Stimulated activated CD8-positive, alpha-beta memory T cell treated with anti-CD3 and anti-CD28 coated beads, Interleukin-7, amount 100 ng/mL, for 1 hour (primary cell): ENCODE measurements at places on chromosomes 5 and 9.

DNA sequence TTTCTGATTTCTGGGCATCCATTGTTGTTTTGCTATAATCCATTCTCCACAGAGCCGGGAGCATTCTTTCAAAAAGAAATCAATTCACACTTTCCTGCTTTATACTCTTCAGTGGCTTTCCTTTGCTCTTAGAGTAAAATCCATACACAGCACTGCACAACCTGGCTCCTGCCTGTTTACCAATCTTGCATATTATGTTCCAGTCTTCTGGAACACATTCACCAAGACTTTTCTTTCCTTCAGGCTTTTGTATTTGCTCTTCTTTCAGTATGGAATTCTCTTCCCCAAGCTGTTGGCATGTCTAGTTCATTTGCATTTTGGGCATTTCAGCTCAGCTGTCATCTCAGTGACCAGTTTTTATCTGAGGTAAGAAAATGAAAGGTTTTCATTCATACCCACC is 6.3 kb downstream of the RFESD start:
- no peak for DNase-seq

DNA sequence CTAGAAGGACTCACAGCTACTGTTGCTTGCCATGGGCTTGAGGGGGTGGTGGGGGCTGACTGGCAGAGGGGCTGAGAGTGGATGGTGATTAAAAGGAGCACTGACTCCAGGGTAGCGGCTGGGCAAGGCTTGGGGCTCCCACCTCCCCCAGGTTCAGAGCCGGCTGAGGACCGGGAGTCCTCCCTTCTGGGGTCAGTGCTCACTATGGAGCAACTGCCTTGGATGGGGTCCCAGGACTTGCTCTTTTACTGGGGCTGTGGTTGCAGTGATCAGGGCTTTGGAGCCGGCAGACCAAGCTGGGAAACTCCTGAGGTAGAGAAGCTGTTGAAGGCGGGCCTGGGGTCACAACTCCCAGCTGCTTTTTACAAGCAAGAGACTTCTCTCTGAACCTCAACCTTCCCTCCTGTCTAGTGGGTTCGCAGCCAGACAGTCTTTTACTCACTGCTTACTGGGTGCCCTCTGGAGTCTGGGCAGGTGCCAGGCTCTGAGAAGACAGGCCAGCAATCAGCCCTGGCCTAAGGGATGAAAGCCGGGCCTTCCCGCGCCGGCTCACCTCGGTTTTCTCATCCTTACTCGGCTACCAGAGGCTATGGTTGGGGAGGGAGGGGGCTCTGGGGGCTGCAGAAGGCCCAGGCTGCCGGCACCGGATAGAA is 795 bp upstream of the ASS1 start:
- no peak for DNase-seq

GRCh38 chr9:82777366-82777765 is 285.6 kb downstream of the RASEF start:
- no peak for DNase-seq

GRCh38 chr5:154506049-154506715 is 28.2 kb upstream of the HAND1 start:
- no peak for DNase-seq

DNA sequence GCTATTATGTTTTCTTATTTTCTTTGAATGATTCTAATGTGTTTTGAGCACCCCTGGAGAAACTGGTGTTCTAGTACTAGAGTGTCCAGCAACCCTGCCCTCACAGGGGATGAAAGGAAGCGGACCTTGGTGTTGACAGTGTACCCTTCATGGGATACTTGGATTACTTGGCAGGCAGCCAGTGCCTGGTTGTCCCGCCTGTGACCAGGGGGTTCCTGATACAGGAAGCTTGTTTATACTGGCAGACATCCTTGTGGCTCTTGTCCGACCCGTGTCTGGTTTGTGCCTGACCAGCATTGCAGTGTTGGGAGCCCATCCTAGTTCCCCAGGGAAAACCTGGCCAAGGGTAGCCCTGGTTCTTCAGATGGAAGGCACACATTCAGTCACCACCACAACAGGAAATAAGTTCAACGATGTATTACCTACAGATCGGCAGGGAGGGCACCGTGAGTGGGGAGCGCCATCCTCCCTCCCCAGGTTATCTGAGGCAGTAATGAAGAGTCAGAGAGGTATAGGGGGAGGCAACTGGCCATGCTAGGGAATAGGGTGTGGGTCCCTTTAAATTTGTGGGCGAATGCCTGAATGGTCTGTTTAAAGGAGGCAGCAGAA is 47.3 kb downstream of the CACNA1B start:
- no peak for DNase-seq

DNA sequence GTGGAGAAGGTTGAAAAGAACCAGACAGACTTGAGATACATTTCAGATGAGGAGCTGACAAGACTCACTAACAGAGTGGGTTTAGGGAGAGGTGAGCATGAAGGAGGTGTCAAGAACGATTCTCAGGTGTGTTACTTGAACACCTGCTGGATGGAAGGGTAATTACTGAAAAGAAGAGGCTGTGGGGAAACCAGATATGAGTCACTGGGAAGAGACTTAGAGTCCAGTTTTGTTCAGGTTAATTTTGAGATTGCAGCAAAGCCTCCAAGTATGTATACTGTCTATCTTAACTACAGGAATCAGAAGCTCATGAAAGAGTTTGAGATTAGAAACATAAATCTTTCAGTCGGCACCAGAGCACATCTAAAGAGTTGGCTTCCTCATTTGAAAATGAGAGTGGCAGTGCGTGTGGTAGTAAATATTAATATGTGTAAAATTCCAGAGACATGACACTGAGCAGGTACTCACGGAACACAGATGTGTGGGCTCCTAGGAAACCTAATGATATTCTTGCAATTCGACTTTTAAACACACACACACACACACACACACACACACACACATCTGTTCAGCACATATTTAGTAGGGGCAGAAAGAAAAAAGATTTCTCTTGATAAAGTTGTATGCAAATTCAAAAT is 197.1 kb downstream of the CDH18 start:
- DNase-seq = no peak

- no peak for DNase-seq
Measured at GRCh38 chr9:13071921-13072320, 207.6 kb downstream of the MPDZ start.

GRCh38 chr5:81234801-81235200 is 1.7 kb downstream of the CKMT2 start:
- no peak for DNase-seq

GRCh38 chr5:78717674-78718584 is 69.4 kb upstream of the LHFPL2 start:
- no peak for DNase-seq

DNA sequence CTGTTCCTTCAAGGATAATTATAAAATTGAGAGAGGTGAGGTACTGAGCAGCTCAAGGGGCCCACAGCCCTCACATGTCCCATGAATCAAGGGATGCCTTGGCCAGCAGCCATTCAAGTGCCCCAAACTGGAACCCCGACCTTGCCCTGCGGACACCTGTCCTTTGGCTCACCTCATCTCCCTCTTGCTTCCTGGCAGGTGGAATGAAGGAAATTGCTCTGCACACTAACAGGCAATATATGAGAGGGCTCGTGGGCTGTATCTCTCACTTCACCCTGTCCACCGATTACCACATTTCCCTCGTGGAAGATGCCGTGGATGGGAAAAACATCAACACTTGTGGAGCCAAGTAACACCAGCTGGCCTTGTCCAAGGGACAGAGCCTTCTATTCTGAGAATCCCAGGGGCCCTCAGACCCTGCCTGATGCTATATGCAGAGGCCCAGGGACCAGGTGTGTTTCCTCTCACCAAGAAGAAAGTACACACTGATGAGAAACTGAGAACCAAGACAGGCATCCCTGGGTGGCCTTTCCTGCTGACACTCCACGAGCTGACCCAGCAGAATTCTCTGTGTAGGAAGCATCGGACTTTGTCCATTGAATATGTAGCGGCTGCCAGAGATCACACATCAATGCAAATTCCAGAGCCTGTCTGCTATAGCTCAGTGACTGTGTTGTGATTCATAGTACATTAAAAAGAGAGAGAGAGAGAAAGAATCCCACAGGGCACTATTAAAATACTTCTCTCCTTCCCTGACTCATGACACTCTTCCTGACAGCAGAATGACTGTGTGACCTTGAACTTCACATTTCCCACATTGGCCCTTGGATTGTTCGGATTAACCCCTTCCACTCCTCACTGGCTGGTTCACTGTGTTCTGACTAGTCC is 92.6 kb downstream of the LIFR start:
- DNase-seq = no peak

GRCh38 chr9:108860354-108860753 is 1.7 kb upstream of the ACTL7A start:
- DNase-seq = no peak

GRCh38 chr9:134676886-134677285 is 35.3 kb downstream of the COL5A1 start:
- DNase-seq = no peak

- no peak for DNase-seq
Measured at GRCh38 chr9:136409557-136410455, 608 bp downstream of the ENTR1 start.

- DNase-seq = no peak
Measured at GRCh38 chr9:137764171-137764671, 113.4 kb upstream of the CACNA1B start.

- DNase-seq = no peak
Measured at GRCh38 chr5:170849374-170849773, 12.4 kb upstream of the RANBP17 start.

DNA sequence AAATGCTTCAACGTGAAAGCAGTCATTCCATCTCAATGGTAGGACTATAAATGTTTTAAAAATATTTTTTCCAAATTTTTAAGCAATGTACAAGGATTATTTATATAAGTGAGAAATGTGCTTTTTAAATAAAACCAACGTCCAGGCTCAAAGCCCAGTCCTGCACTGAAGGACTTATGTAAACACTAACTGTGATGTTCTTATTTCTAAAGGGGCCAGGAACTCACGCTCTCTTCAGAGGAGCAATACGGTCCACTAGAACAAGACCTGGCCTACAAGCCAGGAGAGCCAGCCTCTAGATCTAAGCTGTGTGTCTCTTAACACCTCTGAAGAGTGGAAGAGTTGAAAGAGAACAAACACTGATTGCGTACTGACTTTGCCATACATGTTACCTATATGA is 12.1 kb downstream of the TTLL11 start:
- DNase-seq = no peak

- no peak for DNase-seq
Measured at GRCh38 chr5:139906661-139907060, 111.1 kb downstream of the PSD2 start.

DNA sequence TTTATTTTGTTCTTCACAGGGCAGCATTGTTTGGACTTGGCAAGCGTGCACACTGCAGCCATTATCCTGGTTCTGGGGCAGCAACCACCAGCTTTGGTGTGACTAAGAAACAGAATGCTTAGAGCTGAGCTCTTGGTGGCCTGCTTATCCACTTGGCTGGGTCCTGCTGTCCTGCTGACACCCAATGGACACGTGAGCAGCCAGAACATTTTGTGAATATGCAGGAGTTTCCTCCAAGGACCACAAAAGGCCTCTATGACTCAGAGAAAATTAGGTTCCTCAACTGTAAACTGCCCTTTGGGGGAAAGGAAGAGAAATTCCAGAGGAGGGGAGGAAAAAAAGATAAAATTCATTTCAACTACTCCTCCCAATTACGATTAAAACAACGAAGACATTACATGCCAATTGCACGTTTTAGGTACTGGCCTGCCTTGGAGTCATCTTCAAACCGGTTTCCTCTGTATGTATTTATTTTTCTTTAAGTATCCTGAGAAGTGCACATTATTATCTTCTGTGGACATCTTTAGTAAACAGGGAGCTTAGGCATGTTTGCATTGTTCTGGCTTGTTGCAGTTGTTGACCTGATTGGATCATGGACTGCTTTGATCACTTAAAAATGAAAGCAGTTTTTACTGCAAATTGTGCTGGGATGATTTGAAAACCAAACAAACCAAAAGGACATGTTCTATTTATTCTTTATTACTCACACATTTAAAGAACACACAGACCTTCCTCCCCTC is 82.3 kb upstream of the TLE4 start:
- DNase-seq = no peak

GRCh38 chr9:5876026-5876425 is 14.7 kb upstream of the MLANA start:
- DNase-seq = no peak

DNA sequence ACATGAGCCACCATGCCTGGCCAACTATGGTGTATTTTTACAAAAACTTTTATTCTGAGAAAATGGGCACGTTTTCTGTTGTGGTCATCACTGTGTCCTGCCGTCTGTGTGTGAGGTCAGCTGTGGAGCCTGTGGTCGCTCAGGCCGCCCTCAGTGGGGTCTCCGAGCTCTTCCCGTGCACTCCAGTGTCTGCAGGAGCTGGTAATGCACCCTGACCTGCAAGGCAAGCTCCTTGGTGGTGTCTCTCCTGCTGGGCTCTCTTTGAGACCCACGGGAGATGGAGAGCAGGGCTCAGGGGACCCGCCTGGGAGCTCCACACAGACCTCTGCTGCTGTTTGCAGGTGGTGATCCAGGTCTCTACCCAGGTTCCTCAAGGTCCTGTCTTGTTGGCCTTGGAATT is 9.6 kb upstream of the AHRR start:
- no peak for DNase-seq

DNA sequence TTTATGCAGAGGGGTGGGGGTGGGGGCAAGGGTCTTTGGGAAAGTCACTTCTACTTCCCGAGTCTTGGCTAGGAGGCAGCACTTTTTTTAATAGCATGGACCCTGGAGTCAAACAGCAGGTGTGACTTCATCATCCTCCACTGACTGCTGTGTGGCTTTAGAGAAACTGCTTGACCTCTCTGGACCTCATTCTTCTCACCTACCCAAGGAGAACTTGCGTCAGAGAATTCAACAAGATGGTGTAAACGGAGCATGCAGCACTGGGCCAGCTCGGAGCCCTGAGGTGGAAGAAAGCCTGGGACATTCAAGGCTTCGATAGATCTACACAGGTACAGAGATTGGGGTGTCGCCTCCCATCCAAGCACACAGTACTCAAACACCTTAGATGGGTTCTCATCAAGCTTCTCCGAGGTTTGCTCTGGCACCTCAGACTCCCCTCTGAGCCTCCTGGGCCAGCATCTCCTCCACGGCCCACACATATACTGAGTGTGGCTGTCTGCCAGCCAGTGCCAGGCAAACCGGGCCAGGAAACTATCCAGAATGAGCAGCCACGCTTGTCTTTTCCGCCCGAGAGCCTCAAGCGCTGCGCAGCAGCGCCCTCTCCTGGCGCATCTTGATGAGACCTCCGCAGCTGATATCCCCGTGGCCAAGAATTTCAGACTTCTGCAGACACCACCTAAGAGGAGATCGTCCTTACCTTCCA is 4.6 kb upstream of the SLC25A48 start:
- no peak for DNase-seq

DNA sequence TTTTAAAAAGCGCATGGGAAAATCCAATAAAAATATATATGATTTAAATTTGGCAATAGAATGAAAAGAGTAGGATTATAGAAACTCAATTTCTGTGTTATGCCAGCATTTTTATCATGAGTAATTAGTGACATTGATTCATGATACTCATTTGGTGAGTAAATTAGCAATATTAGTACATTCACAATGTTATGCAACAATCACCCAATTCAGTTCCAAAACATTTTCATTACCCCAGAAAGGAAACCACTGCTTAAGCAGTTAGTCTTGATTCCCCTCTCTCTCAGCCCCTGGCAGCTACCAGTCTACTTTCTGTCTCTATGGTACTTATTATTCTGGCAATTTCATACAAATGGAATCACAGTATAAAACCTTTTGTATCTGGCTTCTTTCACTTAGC is 27.0 kb downstream of the OSMR start:
- DNase-seq = no peak

- DNase-seq = no peak
Measured at GRCh38 chr9:135785013-135785575, 83.1 kb downstream of the KCNT1 start.

GRCh38 chr9:19554529-19554928 is 145.7 kb downstream of the ACER2 start:
- no peak for DNase-seq

GRCh38 chr5:122264610-122265009 is 47.4 kb upstream of the SNCAIP start:
- DNase-seq = no peak
